GM06990 (cell line): ENCODE measurements at places on chromosomes 5 and 9.

- peak; percentile 9 for DNase-seq
Observed at GRCh38 chr5:124825250-124825982, 79.0 kb upstream of the ZNF608 start.

- no peak for DNase-seq
Observed at GRCh38 chr9:129514497-129514867, 106.4 kb downstream of the C9orf50 start.

GRCh38 chr5:156942064-156942463 is 21.0 kb downstream of the TIMD4 start:
- DNase-seq: peak; percentile 43

GRCh38 chr5:97377582-97377981 is 194.5 kb upstream of the RIOK2 start:
- DNase-seq: no peak

GRCh38 chr9:69283003-69283402 is 42.0 kb upstream of the ENTREP1 start:
- no peak for DNase-seq

DNA sequence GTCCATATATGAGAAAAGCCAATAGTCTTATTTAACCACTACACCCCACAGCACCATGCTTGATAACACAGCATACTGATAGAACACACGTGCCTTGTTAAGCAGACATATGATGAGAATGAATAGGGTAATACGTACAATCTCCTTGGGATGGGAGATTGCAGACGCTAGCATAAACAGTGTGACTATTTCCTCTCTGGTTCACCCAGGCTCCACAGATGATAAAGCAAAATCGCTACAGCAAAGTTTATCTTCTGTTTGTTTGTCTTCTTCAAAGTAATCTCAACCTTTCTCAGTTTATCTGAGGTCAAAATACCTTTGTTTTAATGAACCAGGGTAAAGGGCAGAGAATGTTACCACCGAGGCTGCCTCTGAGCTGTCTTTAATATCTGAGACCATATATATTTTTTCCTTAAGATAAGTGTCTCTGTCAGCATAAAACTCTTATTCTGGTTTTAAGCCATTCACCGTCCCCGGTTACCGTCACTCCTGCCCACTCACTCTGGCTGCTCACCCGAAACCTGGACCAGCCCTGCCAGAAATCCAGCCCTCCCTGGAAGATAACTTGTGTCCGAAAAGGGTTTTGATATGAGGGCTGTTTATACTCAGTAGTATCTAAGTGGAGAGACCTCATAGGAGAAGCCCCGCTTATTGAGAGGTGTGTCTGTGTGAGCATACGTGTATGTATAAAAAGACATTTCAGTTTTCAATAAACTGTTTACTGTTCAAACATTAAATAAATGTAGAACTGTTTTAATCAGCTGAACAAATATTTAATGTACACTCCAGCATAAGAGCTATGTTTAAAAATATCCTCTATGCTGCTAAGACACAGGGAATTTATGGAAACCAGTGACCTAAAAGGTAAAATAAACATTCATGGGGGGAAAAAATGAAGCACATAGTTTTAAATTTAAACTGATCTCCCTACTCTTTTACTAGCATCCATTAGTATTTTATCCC is 465.4 kb downstream of the RASEF start:
- DNase-seq: no peak

DNA sequence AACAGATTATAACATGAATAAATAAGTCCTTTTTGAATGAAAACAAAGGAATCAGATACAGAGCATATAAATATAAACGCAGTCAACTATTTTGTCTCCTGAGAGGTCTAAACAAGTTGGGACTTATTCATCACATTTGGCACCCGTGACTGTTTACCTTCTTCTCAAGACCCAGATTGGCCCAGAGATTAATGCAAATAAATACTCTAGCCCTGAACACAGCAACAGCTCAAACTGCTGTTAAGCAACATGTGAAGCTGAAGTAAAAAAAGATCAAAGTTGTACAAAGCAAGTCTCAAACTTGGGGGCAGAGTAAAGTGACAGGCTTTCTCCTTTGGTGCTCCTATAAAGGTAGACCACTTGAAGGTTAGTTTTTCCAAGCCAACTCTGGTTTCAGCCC is 95.0 kb upstream of the NR5A1 start:
- no peak for DNase-seq

DNA sequence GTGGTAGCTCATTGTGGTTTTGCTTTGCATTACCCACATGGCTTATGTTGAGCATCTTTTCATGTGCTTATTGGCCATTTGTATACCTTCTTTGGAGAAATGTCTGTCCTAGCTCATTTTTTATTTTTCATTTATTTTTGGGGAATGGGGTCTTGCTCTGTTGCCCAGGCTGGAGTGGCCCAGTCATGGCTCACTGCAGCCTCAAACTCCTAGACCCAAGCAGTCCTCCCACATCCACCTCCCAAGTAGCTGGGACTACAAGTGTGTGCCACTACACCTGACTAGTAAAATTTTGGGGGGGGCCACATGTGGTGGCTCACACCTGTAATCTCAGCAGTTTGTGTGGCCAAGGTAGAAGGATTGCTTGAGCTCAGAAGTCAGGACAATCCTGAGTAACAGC is 77.4 kb downstream of the UBE2R2 start:
- DNase-seq: no peak

- no peak for DNase-seq
Observed at GRCh38 chr5:74412066-74412465, 228.5 kb downstream of the ENC1 start.

- no peak for DNase-seq
Observed at GRCh38 chr9:12461763-12462460, 231.3 kb upstream of the TYRP1 start.

DNA sequence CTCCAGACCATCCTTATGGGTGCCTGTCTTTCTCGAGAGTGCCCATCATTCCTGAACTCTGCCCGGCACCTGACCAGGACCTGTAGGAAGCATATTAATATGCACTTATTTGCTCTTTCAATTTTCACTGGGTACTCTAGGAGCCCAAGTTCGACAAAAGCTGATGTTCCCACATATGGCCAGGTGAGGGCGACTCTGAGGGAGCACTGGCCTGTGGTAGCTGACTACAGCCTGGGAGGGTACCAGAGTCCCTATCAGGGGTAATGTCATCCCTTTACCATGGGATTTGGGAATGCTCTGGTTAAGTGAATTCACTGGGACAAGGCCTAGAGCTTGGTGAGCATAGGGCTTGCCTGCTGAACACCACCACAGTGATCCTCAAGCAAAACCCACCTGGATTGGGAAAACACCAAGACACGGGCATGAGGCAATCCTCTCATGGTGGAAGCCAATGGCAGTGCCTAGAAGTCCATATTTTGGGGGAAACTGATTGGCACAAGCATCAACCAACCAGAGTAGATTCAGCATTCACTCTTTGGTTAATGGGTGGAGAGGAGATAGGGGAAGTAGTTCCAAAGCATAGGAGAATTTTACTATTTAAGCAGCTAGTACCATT is 112.2 kb downstream of the MTX3 start:
- no peak for DNase-seq

DNA sequence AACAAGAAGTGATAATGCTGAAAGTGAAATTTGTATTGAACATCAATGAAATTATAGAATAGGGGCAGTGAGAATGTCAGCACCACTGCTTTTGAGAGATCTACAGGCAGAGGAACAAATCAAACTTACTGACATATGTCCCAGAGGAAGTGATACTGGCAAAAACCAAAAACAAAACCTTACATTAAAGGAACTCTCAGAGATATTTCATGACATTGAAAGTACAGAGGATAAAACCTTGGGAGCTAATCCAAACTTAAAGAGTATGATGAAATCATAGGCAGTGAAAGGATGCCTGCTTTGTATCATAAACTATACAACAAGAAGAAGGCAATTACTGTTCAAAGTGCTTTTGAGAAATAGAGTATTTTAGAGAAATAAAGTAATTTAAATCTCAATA is 90.4 kb upstream of the SV2C start:
- no peak for DNase-seq

GRCh38 chr9:117704024-117704575 is at the start of gene TLR4:
Gene TLR4 (plus strand): TSS chr9:117704403. CDS start chr9:117704473, 70 bp downstream.
- peak; percentile 62 for DNase-seq

DNA sequence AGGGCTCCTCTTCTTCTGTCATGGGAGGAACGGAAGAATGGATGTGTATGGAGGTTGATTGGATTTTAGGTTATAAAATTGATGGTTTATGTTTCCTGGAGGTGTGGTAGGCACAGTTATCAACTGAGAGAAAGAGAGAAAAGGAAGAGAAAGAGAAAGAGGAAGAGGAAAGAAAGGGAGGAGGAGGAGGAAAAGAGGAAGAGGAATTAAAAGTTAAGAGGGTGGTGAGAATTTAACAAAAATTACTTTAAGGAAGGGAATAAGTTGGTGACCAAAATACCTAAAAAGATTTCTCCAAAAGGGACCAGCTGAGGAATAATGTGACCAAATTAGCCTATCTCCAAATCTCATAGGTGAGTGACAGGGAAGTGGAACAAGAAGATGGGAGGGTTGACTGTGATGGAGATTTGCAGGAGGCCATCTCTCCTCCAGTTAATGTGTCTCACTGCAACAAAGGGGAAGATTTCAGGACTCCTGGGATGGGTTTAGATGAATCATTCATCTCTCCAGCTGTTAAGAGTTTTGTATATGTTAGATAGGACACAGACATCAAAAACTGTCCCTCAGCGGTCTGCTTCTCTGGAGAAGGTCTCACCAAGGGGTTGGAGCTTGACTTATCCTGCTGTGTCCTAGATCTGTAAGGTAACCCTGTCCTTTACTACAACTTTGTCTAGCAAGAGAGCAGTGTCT is 76.0 kb upstream of the TMC1 start:
- DNase-seq: no peak

GRCh38 chr9:109499631-109500410 is 1.7 kb upstream of the PTPN3 start:
- no peak for DNase-seq

DNA sequence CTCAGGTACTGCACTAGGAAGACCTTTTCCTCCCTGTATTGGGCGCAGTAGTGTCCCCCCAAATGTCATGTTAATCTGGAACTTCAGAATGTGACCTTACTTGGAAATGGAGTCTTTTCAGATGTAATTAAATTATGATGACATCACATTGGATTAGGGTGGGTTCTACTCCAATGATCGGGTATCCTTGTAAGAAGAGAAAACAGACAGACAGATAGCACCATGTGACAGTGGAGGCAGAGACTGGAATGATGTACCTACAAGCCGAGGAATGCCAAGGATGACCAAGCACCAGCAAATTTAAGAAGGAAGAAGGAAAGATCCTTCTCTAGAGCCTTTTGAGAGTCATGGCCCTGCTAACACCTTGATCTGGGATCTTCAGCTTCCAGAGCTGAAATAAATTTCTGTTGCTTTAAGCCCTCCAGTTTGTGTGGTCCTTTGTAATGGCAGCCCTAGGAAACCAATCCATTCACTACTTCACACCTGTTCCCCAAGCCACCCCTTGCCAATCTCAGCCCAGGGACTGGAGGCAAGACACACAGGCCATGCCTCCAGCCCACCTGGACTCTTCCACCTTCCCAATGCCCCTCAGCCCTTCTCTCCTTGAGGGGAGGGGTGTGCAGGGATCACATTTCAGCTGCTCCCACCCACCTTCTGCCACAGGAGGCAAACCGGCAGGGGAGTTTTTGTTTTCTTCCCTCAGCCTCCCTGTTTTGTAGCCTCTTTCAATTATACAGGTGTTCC is 1.6 kb downstream of the CCNJL start:
- DNase-seq: no peak

DNA sequence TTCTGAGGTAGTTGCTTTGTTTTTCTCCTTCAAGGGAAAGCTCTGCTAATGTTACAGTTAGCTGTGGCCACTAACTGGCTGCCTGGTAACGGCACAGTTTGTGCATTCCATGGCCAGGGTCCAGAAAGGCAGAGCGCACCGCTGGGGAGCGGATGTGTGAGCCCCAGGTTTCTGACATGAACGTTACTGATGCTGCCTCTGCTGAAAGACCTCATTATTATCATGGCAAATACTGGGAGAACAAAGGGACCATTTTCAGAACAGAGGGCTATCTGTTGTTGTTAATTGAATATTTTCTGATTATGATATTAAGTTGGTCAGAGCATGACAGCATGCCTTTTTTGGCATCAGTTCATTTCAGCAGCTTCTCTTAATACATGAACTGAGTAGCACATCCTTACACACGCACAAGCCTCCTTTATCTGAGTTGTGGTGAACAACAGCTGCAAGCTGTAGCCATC is 134.1 kb downstream of the NUDT12 start:
- DNase-seq: no peak

GRCh38 chr9:74496406-74496805 is 729 bp upstream of the RORB start:
- no peak for DNase-seq

GRCh38 chr5:57569601-57570000 is 87.0 kb upstream of the ACTBL2 start:
- no peak for DNase-seq

DNA sequence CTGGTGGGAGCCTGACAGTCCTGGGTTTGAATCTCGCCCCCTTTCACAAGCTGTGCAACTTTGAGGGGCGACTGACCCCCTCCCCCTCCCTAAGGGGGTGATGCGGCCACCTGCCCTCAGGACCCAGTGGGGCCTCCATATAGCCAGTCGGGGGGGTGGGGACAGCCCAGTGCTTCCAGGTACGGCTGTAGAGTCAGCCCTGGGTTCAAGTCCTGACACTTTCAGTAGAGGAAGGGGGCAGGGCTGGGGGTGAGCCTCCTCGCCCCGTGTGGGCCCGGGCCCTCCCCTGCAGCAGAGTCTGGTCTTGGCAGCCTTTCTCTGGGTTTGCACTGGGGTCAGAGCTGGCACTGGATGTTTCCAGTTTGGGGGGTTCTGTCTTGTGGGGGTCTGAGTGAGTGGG is 216.3 kb downstream of the C9orf50 start:
- no peak for DNase-seq

- no peak for DNase-seq
Observed at GRCh38 chr9:134548185-134548584, 93.4 kb upstream of the COL5A1 start.

- no peak for DNase-seq
Observed at GRCh38 chr5:123561230-123561629, 49.3 kb downstream of the CSNK1G3 start.

DNA sequence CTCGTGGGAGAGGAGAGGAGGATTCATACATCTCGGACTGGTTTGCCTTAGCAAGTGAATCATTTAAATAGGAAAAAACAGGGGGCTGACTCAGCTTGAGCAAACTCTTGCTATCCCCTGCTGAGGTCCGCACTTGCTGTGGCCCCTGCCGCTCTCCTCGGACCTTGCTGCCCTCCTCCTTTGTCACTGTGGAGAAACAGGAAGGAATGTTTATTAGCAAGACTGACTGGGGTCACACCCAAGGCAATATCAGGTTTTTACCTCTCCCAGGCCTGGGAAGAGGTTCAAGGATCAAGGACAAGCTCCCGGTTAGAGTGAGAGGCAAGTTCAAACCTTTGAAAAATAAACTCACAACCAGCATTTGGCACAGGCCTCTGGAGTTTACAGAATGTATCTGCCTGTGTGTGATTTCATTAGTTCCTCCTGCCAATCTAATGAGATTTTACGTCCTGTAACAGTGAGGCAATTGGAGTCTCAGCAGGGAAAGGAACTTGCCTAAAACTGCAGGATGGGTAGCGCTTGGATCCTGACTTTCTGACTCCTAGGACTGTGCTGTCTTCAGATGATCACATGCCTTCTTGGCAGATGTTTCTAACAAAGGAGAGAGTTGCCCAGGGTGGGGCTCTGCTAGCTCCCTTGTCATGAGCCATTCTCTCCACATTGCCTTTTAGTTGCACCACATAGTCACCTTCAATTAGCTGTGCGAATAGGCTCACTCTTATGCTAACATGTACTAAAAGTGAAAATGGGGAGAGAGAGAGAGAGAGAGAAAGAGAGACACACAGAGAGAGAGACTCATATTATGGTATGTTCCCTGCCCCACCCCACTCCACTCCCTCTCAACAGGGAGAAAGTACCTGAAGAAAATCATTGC is 108.6 kb upstream of the CDKN2B start:
- no peak for DNase-seq
